ENCODE measurements at places on chromosomes 2 and 18.
A peak's percentile ranks its signal among the peaks of the same experiment; 100 is the strongest.

DNA sequence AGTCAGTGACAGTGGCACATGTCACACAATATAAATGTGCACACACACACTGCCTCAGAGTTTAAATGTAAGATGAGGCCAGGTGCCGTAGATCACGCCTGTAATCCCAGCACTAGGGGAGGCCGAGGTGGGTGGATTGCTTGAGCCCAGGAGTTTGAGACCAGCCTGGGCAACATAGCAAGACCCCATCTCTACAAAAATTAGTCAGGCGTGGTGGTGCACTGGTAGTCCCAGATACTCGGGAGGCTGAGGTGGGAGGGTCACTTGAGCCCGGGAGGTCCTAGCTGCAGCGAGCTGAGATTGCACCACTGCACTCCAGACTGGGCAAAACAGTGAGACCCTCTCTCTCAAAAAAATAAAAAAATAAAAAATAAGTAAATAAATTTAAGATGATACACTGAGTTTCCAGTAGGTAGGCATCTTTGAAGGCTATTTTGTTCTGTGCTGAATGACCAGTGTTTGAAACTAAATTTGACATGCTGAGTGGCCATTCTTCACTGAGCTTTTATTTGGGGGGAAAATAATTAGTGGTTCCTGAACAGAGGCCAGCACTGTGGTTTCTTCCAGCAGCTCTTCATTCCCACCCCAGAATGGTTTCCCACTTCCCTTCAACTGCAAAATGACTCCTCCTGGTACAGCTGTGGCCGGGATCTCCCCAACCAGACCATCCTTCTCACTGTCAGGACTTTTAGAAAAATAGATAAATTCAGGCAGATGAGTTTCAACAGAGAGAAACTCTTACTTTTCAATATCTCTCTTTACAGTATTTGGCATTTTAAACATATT lies 44.9 kb downstream of the PSMG2 start:
- no peak for DNase-seq

DNA sequence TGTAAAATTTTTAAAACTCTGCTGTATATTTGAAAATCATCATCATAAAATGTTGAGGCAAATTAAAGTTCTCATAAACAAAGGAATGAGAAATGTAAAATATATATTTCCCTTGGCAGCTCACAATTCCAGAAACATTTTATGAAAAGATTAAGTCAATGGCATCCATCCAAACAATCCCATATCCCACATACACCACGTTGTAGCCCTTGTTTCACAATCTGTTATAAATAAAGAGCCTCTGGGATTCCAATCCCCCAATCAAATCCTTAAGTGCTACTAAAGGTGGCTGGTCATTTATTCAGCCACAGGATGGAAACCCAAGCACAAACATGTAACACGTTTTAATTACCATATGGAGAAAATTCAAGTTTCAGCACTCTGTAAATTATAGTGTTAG lies 51.7 kb downstream of the GFPT1 start:
- DNase-seq: no peak

GRCh38 chr18:24063121-24063731 lies 48.7 kb downstream of the TTC39C start:
- DNase-seq: no peak

DNA sequence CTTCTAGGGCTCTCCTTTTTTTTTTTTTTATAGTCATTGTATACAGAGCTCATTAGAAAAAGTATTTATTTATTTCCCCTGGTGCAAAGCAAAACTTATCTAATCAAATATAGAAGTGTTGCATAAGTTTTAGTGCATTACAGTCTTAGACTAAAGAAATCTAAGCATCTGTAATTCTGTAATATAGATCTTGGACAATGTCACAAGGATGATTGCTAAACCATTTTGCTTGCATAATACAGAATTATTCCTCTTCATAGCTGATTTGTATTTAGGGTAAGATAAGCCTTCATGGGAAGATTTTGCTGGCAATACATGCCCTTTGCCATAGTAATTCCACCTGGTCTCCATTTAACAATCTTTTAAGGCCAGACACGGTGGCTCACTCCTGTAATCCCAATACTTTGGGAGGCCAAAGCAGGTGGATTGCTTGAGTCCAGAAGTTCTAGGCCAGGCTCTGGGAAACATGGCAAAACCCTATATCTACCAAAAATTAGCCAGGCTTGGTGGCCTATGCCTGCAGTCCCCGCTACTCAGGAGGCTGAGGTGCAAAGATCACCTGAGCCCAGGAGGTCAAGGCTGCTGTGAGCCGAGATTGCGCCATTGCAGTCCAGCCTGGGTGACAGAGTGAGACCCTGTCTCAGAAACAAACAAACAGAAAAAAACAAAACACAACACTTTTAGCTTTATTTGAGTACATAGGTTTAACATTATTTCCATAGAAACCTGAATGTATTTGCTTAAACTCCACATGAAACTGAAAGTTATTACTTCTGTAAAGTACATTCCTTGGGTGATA lies 2.2 kb upstream of the ACADL start:
- no peak for DNase-seq

- no peak for DNase-seq
Measured at GRCh38 chr2:105780606-105781005, 35.9 kb downstream of the NCK2 start.

DNA sequence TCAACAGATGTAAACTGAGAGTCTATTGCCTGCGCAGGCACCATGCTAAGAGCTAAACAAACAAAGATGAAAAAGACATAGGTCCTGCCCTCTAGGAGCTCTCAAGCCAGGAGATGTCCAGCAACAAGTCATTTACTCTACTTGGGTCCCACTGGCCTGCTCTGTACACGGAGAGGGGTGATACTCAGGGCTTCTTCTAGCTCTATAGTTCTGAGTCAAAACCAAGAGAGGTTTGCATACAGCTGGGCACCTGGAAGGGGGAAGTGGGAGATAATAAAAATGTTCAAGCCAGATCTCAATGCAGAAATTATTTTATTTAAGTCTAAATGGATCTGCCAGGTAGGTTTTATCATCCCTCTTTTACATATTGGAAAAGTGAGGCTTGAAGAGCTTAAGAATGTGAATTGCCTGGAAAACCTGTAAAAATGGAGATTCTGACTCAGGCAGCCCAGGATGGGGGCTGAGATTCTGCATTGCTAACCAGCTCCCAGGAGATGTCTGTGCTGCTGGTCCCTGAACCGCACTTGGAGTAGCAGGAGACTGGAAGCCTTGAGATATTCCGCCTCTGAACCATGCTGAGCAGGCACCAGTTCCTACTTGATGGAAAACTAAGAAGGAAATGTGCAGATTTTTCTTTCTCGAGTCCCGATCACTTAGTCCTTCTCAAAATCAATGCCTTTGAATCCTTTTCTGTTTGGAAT lies 201.1 kb downstream of the PRKCE start:
- no peak for DNase-seq

DNA sequence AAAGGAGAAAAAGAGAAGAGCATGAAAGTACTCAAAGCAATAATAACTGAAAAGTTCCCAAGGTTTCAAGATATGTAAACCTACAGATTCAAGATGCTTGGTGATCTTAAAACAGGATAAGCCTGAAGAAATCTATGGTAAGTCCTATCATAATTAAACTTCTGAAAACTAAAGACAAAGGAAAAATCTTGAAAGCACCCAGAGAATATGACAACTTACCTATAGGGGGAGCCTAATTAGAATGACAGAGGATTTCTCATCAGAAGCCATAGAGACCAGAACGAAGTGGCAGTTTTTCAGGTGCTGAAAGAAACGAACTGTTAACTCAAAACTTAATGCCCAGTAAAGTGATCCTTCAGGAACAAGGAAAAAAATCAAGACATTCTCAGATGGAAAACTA lies 59.7 kb downstream of the XDH start:
- DNase-seq: no peak

- DNase-seq: peak; percentile 50
Measured at GRCh38 chr2:61538920-61539520, 864 bp upstream of the XPO1 start.

GRCh38 chr2:55844986-55845385 lies 78.6 kb downstream of the EFEMP1 start:
- no peak for DNase-seq

DNA sequence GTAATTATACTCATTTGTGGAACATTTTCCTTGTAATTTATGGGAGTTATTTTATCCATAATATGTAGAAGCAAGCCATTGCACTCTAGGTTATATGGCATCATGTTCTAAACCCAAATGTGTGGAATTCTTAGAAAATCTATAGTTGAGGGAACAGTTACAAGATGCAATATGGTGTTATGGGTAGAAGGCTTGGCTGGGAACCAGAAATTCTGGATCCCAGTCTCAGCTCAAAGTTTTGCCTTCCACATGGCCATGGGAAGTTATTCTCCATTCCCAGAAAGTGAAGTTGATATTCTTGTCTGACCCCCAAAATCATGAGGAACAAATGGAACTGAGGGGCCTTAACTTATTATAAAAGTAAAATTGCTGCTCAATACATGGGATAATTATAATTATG lies 38.0 kb downstream of the KIF5C start:
- no peak for DNase-seq

- no peak for DNase-seq
Measured at GRCh38 chr18:75773618-75774017, 346.1 kb upstream of the SMIM21 start.

DNA sequence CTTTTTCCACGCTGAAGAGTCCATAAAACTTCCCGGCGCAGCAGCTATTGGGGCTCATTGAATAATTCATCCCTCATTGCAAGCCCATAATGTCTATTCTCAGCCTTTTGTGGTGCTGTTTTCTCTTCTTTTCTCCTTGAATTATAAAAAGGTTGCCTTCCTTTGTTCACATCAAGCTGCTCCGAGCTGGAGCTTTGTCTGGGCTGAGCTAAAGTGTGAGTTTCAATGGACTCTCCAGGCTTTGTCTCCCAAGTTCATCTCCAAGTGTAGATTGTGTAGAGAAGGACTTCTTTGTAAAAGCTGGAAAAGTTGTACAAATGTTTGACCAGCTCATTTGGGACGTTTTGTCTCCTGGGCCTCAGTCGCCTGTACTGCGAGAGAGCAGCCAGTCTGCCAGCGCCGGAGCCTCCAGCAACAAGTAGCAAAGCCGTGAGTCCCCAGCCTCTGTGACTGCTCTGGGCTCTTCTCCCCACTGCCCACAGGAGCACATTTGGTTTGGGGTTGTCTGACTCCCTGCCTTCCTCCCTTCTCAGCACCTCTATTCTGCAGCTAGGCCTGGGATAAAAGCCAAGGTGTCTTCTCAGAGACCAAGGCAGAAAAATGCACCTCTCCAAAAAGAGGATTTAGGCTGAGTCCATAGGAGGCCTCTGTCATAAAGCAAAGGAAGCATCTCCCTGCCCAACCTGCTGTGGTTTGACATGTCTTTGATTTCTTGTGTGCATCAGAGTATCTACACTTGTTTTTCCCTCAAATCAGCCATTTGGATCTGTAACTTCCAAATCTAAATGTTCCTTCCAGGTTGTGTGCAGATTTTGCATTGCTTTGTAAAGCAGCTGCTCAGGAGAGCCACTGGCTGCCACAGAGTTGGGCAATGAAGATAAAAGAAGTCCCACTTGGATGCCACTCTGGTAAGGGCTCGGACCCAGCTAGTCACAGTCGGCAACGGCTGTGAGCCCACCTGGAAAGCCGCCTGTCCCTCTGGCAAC lies 6.4 kb downstream of the PAX3 start:
- DNase-seq: no peak

- DNase-seq: no peak
Measured at GRCh38 chr18:63199743-63200241, 119.8 kb downstream of the BCL2 start.

- peak; percentile 84 for DNase-seq
Measured at GRCh38 chr2:129877289-129877741, 102.2 kb upstream of the RAB6C start.

DNA sequence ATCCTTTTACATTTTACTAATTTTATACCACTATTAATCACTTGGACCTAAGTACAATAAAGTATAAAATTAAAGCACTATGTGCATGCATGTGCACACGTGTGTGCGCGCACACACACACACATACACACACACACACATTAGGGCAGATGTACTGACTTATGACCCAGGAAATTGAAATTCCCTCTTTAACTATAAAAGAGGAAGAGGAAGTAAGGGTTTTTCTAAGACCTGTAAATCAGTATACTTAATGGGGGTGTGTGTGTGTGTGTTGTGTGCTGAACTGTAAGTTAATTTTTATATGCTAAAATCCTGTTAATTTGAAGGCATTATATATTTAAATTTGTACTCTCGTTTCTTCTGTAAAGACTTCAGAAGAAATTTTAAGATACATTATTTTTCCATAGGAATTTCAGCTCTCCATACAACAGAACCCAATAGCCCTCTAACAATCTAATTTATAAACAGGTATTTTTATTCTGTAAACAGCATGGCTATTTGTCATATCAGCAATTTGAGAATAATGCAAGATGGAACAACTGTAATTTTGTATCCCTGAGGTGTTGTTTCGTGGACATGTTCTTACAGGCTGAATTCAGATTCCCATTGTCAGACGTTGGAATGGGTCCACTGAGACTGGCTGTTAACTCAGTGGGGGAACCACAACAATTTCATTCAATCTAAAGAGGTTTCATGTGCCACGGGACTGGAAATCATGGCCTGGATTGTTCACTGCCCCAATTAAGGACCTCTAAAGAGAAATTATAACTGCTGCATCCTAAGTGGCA lies 90.9 kb downstream of the PLA2R1 start:
- DNase-seq: no peak

DNA sequence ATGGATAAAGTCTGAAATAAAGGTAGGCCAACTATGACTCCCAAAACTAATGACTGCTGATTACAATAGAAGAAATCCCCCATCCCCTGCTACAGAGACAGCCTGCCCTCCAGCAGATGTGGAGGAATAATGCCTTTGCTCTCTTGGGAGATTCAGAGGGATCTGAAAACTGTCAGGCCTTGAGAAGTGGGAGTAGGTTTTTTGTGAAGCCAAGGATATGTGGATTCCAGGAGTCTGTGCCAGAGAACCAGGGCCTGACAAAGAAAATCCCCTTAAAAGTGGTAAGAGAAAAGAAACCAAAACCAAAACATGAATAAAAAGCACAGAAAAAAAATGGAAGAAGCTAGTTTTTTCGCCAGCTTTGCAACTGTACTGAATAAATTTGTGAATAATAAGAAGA lies 397.6 kb downstream of the ZNF521 start:
- no peak for DNase-seq

DNA sequence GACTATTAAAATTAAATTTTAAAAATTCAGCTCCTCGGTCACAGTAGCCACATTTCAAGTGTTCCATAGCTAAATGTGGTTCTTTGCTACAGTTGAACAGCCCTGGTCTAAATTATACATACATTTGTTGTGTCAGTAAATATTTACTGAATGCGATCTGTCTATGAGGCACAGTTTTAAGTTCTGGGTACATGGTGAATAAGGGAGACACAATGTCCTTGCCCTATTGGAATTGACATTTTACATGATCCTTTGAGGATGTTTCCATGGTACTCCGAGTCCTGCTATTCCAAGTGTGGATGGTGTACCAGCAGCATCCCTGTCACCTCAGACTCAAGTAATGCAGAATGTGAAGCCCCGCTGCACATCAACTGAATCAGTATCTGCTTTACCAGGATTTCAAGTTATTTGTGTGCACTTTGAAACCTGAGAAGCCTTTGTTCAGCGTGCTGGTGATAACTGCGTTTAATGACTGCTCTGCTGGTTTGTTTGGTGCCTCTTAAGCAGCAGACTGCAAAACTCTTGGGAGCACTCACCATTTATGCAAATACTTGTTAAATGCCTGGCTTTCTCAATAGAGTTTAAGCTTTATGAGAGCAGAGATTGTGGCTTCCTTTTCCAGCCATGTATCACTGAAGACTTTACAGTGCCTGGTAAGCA lies 1.5 kb downstream of the GALNT1 start:
- DNase-seq: no peak
